ENCODE measurements at places on chromosomes 3 and 15.

- DNase-seq, result no peak
Observed at GRCh38 chr15:78951841-78952238, 7.0 kb upstream of the CTSH start.

DNA sequence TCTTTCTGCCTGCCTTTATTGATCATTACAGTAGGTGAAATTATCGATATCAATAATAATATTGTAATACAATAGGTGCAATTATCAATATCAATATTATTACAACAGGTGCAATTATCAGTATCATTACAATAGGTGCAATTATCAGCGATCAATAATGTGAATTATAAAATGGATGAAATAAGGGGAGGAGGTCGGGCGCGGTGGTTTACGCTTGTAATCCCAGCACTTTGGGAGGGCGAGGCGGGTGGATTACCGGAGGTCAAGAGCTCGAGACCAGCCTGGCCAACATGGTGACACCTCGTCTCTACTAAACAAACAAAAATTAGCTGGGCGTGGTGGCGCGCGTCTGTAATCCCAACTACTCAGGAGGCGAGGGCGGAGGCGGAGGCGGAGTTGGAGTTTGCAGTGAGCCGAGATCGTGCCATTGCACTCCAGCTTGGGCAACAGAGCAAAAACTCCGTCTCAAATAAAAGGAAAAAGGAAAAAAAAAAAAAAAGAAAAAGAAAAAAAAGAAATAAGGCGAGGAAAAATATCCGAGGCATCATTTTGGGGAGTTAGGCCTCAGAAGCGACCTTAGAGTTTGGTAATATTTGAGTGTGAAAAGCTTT, 611 bp upstream of the BNIP2 start:
- peak; percentile 55 for DNase-seq

GRCh38 chr3:130795396-130795795, 48.8 kb upstream of the PIK3R4 start:
- no peak for DNase-seq

- DNase-seq, result no peak
Observed at GRCh38 chr15:35936284-35936683, 390.3 kb upstream of the DPH6 start.

GRCh38 chr3:56443372-56443771, 24.9 kb downstream of the ERC2 start:
- no peak for DNase-seq

DNA sequence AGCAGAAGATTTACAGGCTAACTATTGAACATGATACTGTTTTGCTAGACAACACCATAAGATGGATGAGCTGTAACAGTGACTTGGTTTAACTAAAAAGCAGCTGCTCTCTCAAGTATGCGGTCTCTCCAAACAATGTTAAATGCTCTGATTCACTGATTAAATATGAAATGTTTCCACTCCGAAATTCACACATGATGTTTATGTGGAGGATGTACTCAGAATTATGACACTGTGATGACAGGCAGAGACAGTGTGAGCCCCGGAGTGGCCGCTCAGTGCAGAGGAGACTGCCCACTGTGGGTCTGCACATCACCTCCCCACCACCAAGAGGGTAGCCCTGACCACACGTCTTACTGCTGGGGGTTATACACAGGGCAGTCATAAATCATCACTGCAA, 83.9 kb upstream of the MEX3B start:
- DNase-seq, result no peak

DNA sequence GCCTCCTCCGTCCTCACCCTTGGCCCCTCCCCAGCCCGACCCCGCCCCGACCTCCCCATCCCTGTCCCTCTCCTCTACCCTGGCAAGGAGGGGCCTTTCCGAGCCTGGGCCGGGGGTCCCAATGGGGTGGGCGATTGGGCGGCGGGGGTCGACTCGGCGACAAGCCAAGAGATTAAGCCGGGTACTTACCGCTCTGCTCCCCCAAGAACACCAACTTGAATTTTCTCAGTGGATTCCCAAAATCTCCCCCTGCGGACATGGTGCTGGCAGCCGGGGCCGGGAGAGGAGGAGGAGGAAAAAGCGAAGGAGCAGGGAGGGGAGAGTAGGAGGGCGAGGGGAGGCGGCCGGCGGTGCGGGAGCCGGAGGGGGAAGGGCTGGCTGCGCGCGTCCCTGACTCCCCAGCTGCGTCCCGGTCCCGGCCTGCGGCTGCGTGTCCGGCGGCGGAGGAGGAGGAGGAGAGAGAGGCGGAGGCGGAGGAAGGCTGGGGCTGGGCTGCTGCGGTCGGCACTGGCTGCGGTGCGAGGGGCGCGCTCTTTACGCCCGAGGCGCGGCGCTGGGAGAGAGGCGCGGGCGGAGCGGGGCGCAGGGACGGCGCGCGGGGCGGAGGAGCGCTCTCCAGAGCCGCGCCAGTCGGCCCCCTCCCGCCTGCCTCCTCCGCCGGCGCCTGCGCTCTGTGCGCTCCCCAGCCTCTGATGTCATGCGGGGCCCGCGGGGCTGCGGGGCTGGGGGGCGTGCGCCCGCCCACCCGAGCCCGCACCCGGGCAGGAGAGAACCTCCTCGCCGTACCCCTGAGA, at the start of gene RAB6B:
Gene RAB6B, minus strand, starts transcription at position 675 of the 794 bp plus-strand sequence. Its CDS starts 416 bp downstream, at position 259.
- DNase-seq, result peak; percentile 47

- DNase-seq, result no peak
Observed at GRCh38 chr15:44719293-44719999, 8.1 kb downstream of the B2M start.

DNA sequence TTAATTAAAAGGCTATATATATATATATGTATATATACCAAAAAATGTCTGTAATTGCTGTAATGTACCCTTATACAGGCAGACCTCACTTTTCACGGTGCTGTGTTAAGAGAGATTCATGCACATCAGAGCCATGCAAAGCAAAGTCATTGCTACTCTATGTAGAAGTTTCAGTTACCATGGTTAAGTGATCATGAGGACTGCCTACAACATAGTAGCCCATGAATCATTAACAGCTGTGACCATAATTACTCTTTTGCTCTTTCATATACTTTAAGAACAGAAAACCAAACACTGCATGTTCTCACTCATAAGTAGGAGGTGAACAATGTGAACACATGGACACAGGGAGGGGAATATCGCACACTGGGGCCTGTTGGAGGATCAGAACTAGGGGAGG, 225.3 kb upstream of the EPHA3 start:
- DNase-seq, result no peak

GRCh38 chr3:18780959-18781358, 355.8 kb upstream of the SATB1 start:
- DNase-seq, result no peak

DNA sequence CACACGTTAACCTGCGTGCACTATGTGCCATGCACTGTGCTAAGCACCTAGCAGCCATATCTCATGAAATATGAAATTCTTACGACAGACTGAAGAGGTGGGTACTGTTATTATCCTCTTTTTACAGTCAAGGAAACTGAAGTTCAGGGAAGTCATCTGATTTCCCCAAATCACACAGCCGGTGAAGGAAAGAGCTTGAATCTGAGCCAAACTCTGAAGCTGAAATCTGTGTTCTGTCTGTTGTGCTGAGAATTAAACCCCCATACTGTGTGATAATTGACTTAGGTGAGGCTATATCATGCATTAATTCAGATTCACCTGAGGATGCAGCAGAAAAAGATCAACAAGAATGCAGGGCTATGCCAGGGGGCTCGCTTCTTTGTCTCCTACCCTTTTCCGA, 475 bp downstream of the FAM107A start:
- DNase-seq, result no peak

- DNase-seq, result no peak
Observed at GRCh38 chr3:63800097-63800496, 19.0 kb upstream of the C3orf49 start.

- DNase-seq, result no peak
Observed at GRCh38 chr3:32254268-32254667, 15.8 kb downstream of the CMTM8 start.

DNA sequence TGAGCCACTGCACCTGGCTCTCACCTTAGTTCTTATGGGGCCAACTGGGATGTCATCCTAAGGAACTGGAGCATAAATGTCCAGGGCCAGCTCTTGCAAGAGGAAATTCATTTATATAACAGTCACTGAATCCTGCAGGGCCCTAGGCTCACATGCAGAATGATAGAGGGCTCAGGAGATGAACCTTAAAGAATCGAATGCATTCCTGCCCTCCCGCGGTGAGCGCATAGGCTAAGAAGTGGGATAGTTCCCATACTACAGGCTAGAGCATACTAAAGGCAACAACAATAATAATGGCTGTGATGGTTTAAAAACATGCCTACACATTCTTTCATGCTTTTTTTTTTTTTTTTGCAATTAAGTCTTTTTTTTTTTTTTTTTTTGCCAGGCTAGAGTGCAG, 17.1 kb upstream of the CSRNP1 start:
- no peak for DNase-seq

GRCh38 chr15:60548101-60548500, 69.2 kb upstream of the ICE2 start:
- no peak for DNase-seq

DNA sequence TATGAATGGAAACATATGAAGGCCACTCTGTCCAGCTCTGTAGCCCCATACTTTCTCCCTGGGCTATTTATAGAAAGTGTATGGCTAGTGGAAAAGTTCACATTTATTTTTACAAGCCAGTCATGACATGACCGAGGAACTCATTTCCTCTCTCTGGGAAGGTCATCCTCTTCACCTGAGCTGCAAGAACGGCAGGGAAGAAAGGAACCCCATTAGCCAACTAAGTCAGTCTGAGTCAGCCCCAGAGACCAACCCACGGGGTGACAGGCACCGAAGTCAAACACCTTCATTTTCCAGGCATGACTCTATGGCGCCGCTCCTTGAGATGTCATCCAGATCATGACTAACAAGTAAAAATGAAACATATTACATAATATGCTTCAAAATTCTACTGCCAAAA, 4.8 kb downstream of the PAQR9 start:
- DNase-seq, result no peak

Data from pons (tissue), 1 donor.